ENCODE measurements at places on chromosomes 11 and 22.

DNA sequence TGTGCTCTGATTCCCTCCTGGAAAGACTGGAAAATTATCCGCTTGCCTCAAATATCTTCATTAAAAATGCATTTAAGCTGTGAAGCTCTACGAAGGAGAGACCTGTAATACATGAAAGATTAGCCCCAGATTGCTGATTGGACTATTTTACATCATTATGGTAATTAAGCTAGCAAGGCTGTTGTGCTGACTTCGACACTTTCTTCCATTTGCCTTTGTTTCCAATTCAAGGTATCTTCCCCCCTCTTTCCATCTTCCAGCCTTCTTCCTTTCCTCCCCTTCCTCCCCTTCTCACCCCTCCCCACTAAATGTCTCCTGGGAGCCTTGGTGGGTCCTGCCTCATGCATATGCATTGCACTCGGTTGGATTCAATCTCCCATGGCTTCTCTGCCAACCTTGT, 710.8 kb downstream of the OPCML start:
- no peak for DNase-seq

GRCh38 chr11:121134741-121135312, 33.8 kb downstream of the TECTA start:
- DNase-seq = no peak

- DNase-seq = no peak
Observed at GRCh38 chr11:111456086-111456858, 55.9 kb downstream of the BTG4 start.

DNA sequence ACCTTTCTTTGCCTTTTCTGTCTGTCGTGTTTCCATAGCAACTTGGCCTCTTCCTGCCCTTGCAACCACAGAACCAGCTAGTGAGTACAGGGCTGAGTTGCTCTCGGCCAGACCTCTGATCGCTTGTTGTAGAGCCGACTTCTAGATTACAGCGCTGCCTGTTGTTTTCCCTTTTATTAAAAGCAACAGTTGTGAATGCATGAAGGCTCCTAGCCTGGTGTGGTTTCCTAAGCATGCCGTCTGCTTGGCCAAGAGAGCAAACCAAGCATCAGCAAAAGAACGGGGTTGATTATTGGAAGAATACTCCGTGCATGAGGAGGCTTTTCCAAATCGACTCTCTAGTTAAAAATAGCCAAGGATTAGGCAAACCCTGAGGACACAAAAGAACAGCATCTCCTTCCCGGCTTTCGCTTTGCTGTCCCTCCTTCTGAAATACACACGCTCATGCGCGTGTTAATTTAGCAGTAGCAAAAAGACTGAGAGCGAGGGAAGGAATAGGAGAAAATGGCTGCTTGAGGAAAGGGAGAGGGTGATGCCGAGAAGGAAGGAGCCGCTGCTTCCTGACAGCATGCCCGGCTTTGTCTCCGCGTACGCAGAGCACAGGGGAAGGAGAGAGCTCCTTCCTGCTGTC, 71.5 kb upstream of the TTC12 start:
- no peak for DNase-seq

GRCh38 chr22:25404928-25405816, 159.3 kb upstream of the GRK3 start:
- DNase-seq = peak; percentile 45

DNA sequence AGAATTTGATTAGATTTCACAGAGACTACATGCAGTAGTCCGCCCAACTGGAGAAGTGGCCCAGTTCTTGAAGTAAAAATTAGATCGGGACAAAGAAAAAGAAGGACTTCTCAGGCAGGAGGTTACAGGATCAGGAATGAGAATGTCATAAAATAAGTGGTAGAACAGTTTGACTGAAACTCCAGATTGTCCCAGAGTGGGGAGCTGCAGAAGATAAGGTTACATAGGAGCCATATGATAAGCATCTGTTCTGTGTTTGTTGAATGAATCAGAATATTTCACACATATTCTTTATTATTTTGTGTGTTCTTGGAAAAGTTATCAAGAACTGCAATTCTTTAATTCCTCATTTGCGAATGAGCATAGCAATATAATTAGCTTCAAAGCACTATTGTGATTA, 210.6 kb downstream of the AASDHPPT start:
- no peak for DNase-seq

GRCh38 chr11:68843703-68844312, 2.1 kb upstream of the CPT1A start:
- no peak for DNase-seq

DNA sequence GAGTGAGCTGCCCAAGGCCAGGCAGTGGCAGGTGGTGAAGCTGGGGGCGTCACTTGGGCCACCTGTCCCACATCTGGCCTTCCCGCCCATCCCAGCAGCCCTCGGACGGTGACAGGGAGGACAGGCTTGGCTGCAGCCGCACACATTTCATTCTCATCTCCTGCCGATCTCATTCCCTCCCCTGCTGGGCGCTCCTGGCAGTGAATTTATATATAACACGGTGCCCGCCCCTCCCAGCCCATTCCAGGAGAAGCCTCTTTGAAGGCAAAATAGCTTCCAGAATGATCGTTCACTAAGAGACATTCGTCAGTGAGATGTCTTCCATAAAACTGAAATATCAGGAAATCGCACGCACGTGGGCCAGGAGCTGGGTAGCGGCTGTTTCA, 861.3 kb downstream of the TBC1D22A start:
- no peak for DNase-seq

GRCh38 chr11:104118105-104118744, 45.7 kb downstream of the PDGFD start:
- no peak for DNase-seq

DNA sequence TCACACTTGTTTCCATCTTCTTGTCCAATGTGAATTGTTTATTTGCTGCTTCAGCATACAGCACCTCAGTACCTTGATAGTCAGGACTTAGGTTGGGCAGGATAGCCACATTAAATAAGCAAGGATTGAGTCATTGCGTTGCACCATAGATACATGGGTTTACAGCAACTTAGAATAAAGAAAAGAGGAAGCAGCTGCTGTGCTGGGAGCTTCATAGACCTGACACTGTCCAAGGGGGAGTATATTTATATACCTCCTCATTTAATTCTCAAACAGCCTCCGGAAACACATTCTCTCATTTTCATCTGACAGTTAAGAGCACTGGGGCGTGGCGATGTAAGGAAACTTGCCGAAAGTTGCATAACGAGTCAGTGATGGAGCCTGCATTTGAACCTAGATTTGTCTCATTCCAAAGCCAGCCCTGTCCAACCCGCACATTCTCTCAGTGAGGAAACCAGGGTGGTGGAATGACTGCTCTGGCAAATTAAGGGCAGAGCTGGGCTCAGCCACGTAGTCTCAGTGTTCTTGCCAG, 42.2 kb downstream of the UBASH3B start:
- no peak for DNase-seq

DNA sequence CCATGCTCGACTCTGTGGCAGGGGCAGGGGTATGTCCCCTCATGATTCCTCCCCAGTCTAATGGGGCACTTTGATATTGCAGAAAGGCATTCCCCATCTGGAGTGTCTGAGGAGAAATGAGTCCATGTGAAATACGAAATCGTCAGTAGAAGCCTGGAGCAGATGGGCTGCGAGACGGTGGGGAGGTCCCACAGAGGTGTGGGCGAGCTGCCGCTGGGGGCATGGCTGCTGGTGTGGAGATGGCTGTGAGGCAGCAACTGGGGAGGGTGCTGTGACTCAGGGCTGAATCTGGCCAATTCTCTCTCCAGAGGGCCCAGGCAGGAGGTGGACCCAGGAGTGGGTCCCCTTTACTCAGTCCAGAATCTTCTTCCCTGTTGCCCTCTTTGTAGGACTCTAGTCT, 11.2 kb downstream of the KCTD21 start:
- no peak for DNase-seq

DNA sequence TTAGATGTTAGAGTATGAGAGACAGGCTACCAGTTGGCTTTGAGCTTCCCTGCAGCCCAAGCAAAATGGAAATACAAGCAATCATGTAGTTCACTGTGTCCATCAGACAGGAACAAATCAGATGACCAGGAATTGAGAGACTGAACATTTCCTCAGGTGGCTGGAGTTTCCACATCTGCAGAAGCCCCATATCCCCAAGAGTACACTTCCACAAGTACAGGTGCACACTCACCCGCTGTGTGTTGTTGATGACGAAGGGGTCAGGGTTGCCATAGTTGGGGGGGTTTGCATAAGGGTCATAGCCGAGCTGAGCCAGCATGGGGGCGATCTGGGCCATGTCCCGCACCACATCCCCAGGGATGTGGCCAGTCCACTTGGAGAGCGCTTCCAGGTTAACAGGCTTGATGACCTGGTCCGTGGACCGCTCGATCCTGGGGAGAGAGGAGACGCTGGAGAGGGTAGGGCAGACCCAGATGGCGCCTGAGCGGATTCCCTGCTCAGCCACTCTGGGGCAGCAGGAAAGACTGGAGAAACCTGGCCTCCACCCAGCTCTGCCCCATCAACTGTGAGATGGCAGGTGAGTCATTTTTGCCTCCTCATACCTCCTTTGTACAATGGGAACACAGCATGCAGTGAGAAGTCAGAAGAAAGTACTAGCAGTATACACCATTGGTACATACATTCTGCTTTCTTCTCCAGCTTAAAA, 23.9 kb upstream of the TFIP11 start:
- no peak for DNase-seq

- DNase-seq = no peak
Observed at GRCh38 chr22:24876700-24877099, 69.8 kb downstream of the LHFPL7 start.

GRCh38 chr11:56353991-56354390, at the start of gene OR8J1:
Gene OR8J1, plus strand, starts transcription at chr11:56354291. Its CDS starts 5,956 bp downstream, at chr11:56360247.
- DNase-seq = no peak

- no peak for DNase-seq
Observed at GRCh38 chr11:45795379-45795778, 9.6 kb upstream of the SLC35C1 start.

- no peak for DNase-seq
Observed at GRCh38 chr11:91851908-91852307, 372.7 kb upstream of the FAT3 start.

DNA sequence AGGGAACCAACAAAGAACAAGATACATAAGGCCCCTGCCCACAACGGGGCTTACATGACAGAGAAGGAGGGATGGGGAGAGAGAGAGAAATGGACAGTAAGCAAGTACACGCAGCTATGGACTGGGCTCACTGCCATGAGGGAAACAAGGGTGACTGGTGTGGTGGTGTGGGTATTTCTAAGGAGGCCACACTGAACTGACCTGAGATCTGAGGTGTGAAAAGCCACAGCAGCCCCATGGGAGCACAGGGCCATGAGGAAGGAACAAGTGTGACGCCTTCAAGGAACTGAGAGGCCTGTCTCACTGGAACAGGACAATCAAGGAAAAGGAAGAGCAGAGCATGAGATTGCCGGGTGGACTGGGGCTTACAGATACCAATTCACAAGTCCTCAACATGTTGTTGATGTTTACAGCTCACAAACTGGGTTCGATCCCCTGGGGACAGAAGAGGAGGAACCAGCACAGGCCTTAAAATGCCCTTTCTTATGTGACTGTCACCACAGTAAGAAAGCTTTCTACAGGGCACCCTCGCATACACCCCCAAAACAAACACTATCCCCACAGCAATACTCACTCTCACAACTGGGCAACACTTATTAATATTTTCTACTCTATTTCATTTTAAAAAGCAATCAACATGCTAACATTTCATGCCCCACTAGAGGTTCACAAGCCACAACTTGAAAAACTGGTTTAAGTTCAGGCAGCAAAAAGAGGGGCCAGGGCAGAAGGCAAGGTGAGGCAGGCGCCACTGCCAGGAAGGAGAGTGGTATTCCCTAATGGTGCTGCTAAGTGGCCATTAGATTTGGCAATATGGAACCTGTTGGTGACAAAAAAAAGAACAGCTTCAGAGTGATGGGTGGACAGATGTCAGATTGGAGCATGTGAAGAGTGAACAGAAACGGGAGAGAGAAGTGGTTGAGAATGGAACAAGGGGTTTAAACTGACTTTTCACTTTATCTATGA, 39.1 kb downstream of the TCIRG1 start:
- DNase-seq = no peak

- DNase-seq = no peak
Observed at GRCh38 chr11:130144141-130144540, 15.4 kb upstream of the ST14 start.

DNA sequence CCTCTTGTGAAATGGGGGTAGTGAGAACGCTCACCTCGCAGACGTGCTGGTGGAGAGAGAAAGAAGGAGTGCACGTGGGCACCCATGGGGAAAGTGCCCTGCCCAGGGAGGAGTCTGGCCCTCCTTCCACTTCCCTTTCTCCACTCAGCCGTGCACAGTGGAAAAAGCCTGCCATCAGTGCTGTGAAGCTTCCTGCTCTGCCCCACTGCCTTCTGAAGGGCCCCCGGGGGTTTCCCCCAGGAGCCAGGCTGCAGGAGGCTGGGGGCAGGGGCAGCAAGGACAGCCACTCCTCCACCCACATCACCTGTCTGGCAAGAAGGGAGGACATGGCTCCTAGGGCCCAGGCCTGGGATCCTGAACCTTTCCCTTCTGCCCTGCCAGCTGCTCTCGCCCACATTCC, 7.6 kb downstream of the TP53I11 start:
- no peak for DNase-seq

GRCh38 chr11:45385844-45386243, 99.7 kb upstream of the SYT13 start:
- DNase-seq = no peak

- no peak for DNase-seq
Observed at GRCh38 chr11:113615098-113615497, 91.0 kb downstream of the TMPRSS5 start.

- no peak for DNase-seq
Observed at GRCh38 chr11:59857439-59858434, 8.6 kb downstream of the TCN1 start.

GRCh38 chr22:46081831-46082210, 68.5 kb upstream of the PPARA start:
- no peak for DNase-seq

GRCh38 chr22:35728639-35729308, 11.1 kb downstream of the APOL5 start:
- DNase-seq = no peak

- no peak for DNase-seq
Observed at GRCh38 chr11:75784506-75784905, 15.9 kb downstream of the DGAT2 start.

- DNase-seq = no peak
Observed at GRCh38 chr11:71263386-71263785, 11.0 kb upstream of the SHANK2 start.

DNA sequence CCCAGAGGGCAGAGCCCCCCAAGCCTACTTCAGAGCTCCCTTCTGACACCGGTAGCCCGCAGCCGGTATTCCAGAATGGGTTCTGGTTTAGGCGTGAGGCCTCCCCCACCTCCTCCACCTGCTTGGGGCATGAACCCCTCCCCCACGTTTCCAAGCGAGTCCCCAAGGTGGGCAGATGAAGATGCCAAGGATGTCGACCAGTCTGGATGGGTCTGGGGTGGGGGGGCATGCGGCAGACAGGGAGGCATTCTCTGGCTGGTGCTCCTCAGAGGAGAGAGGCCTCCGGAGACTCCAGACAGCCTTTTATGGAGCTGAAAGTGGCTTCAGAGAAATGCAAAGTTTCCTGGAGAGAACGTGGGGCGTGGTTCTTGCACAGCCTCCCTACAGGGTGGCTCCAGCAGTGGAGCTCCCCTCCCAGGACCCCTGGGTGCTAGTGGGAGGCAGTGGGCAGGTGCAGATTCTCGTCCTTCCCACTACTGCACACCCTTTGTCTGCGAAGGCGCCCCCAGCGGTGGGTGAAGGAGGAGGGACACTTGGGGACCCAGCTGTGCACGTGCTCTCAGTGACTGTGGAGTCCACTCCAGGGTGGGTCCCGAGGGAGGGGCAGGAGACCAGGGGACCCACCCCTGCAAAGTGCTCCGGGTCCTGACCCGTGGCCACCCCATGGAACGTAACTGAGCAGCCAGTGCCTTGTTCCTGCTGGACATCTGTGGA, 4.2 kb downstream of the CCND1 start:
- DNase-seq = no peak
